Naive thymus-derived CD4-positive, alpha-beta T cell (primary cell): ENCODE measurements at places on chromosomes 13 and 19.

DNA sequence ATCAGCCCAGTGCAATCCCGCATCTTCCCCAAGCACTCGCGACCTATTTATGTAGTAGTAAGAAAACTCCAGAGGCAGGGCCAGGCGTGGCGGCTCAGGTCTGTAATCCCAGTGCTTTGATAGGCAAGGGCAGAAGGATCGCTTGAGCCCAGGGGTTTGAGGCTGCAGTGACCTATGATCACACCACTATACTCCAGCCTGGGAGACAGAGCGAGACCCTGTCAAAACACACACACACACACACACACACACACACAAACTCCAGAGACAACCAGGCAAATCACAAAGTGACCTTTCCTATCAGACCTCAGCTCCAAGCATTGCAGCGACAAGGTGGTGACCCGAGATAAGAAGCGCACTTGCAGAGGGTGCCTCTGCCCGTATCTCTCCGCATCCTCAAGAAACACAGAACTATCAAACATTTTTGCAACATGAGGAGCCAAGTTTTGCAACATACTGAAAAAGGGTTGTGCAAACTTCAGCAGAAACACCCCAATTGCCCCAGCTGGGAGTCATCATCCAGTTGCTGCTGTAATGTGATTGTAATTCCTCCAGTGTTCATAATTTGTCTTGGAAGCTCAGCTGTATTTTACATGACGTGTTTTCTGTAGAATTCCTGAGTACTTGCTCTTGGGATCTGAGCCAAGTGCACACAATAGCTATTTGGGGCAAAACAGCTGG lies 8.7 kb upstream of the KLF2 start:
- DNase-seq, result no peak

- DNase-seq, result no peak
These were observed 4.2 kb downstream of the TTC9B start for GRCh38 chr19:40213882-40214570.

GRCh38 chr13:109211616-109212015 lies 574.8 kb downstream of the IRS2 start:
- DNase-seq, result no peak

DNA sequence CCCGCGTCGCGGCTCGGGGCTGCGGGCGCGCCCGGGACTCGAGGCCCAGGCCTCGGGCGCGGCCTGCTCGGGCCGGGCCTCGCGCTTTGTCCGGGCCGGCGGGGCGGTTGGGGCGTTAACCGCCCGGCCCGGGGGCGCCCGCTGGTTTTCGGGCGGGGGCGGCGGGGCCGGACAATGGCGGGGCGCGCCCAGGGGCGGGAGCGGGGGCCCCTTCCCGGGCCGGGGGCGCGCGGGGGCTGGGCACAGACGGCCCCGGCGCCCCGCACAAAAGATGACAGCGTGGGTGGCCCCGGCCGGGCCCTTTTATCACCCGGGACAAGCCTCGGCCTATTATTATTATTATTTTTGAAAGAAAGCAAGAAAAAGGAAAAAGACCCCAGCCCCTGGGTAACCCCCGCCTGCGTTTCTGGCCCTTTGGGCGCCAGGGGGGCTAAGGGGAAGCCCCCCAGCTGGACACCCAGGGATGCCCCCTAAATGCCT lies 419 bp downstream of the KDM4B start:
- DNase-seq, result no peak

DNA sequence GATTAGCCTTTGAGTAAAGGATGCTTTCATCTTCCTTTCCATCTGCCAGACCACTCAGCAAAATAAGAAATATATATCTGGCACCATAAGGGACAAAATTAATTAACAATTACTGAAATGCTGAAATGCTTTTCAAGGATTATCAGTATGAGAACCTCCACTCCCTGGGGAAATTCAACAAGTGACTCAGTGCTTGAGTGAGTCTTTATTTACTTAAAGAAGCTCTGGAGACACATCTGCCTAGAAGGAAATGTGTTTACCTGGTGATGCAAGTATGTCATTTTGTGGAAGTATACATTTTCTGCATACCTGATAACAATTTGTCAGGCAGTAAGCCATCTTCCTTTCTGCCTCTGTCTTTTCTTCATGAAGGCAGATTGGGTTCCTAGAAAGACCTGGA lies 23.4 kb downstream of the ZNF560 start:
- no peak for DNase-seq

DNA sequence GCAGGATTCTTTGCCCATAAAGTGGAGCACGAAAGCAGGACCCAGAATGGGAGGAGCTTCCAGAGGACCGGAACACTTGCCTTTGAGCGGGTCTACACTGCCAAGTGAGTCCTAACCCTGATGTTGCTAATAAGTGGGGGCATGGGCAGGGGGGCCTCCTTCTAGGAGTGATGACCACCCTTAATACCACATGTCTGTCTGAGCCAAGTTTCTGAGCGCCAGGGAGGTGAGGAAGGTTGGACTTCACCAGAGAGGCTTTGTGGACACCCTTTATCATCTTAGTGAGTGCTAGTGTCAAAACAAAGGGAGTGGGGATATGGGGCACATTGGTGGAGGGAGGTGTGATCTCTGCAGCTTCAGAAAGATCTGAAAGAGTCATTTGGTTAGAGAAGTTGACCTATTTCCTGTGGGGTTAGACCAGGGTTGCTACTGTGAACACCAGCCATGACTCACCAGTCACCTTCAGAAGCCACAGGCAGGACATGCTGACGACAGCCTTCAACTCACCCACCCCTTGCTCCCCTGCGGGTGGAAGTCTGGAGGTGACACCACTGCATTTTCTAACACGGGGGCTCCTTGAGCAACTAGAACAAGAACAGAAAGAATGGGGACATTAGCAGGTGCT lies 8.8 kb downstream of the ALOX5AP start:
- DNase-seq, result peak; percentile 33

DNA sequence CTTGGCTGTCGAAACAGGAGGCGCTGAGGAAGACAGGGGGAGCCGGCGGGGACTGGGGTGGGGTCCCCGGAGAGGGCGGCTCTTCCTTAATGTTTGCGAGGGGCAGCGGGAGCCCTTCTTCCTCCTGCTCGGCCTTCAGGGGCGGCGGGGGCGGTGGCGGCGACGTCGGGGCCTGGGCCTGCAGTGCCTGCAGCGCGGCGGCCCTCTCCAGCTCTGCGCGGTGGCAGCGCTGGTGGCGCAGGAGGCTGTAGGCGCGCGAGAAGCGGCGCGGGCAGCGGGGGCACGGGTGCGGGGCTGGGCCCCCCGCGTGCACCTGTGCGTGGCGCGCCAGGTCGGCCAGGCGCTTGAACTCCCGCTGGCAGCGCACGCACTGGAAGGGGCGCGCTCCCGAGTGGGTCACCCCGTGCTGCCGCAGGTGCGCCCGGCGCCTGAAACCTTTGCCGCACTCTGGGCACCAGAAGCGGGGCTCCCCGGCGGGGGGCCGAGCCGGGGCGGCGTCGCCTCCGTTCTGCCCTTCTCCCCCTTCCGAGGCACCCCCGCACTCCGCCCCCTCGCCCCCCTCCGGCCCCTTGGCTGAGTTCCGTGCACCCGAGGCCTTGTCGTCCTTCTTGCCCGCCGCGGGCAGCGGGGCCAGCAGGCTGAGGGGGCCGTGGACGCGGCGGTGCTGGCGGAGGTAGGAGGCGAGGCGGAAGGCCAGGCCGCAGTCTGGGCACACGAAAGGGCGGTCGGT lies 2.5 kb downstream of the ZNF579 start:
- DNase-seq, result no peak

DNA sequence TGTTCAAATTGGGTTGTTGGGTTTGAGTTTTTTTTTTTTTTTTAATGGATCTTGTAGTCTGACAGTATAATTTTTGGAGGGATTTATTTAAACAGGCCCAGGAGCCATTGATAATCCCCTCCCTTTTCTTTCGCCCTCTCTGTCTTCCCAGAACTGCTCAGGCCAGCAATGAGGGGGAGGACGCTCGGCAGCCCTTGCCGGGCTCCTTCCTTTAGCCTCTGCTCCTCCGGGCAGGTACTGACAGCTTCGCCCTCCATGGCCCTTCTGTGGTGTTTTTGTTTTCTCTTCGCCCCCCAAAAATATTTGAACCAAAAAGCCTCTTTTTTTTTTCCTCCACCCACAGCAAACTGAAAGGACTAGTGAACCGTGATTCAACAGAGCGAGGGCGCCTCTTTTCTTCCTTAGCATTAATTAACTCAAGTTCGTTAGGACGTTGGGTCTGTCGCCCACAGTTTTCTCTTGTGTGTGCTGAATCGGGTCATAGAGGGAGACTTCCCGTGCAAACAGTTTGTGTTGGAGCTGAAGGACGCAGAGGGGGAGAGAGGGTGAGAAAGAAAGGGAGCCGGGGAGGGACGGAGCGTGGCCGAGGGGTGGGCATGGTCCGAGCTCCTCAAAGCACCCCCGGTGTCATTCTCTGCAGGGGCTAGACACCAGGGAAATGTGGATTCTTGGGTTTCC lies 21.5 kb downstream of the NFIX start:
- no peak for DNase-seq

GRCh38 chr19:48400018-48400742 lies 6.7 kb downstream of the GRIN2D start:
- DNase-seq, result no peak

- DNase-seq, result no peak
These were observed 1140.3 kb upstream of the SLC10A2 start for GRCh38 chr13:104206450-104207044.

GRCh38 chr13:41700790-41701310 lies 243.5 kb downstream of the RGCC start:
- DNase-seq, result no peak

DNA sequence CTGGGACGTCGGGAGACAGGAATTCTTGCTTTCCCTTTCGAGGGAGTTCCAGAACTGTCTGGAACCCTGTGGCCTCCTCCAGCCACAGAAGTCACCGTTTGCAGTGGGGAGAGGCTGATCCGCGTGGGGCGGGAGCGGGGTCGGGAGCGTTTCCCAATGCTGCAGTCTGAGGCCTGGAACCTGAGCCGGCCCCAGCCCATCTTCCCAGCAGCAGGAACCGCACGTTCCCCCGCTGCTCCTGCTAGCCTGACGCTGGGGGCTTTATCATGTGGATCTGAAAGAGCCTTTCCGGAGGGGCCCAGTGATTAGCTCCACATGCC lies 13.4 kb downstream of the DPP9 start:
- no peak for DNase-seq

GRCh38 chr13:54611390-54611789 lies 1582.8 kb downstream of the OLFM4 start:
- DNase-seq, result no peak

DNA sequence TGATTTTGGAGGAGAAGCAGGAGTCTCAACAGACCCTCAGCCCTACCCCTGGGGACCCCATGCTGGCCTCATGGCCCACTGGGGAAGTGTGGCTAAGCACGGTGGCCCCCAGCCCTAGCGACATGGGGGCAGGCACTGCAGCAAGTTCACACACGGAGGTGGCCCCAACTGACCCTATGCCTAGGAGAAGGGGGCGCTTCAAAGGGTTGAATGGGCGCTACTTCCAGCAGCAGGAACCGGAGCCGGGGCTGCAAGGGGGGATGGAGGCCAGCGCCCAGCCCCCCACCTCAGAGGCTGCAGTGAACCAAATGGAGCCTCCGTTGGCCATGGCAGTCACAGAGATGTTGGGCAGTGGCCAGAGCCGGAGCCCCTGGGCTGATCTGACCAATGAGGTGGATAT lies 14.9 kb downstream of the NCAN start:
- no peak for DNase-seq

DNA sequence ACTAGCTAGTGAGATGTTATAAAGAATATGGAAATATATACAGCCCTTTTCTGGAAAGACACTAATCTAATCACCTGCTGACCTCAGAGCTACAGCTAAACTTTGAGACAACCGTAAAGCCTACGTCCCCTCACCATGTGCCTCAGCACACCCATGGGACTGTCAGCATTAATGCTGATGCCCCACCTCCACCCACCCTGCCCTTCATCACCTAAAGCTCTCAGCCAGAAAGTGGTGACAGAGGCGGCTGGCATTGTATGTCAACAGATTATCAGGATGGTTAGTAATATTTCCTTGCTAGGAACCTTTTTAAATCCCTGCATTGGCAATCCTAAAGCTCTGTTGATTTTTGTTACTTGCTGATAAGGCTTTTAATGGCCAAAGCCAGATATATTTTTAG lies 1177.9 kb downstream of the DIAPH3 start:
- DNase-seq, result no peak

- DNase-seq, result no peak
These were observed 12.2 kb upstream of the ZNF429 start for GRCh38 chr19:21492947-21493906.

DNA sequence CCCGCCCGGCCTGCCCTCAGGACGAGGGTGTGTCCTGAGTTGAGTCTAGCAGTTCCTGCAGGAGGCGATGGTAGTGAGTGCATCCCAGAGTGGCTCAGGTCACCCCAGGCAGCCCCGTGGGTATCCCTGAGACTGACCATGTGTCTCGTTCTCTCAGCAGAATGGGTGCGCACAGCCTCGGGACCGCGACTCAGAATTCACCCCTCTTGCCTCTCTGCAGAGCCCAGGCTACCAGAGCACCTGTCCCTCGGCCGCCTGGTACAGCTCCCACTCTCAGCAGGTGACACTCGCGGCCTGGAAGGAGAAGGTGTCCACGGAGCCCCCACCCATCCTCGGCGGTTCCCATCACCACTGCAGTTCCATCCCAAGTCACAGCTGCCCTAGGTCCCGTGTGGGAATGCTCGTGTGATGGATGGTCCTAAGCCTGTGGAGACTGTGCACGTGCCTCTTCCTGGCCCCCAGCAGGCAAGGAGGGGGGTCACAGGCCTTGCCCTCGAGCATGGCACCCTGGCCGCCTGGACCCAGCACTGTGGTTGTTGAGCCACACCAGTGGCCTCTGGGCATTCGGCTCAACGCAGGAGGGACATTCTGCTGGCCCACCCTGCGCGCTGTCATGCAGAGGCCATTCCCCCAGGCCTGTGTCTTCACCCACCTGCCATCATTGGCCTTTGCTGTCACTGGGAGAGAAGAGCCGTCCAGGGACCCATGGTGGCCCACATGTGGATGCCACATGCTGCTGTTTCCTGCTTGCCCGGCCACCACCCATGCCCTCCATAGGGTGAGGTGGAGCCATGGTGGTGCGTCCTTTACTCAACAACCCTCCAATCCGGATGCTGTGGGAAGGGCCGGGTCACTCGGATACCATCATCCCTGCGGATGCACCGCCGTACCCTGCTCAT lies 87.1 kb upstream of the MCF2L start:
- no peak for DNase-seq

DNA sequence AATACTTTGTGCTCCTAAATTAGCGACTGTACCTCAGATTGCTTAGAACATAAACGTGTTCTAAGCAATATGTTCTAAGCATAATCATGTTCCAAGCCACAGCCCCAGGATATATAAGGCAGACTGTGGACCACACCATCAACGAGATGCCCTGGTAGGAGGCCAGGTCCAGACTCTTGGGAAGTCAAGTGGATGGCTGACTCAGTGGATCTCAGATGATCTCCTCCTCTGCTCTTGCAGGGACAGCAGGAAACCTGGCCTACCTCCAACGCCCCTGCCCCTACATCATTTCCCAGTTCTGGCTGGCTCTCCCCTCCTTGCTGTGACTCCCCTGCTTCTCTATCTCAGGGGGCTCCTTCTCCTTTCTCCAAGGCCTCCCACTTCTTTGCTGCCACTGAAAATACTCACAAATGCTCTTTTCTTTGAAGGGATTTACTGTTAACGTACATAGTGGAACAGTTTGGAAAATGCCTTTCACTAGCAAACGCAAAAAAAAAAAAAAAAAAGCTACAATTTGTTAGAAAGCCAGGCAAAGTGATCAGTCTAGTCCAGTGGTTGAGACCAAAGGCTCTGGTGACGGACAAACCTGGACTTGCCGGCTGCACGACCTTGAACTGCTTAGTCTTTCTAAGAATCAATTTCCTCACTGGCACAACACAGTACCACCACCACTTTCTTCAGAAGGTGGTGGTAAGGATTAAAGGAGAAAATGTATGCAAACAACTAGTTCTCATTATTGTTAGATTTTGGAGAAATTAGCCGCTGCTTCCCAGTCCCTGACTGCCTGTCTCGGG lies 3.0 kb downstream of the TMTC4 start:
- DNase-seq, result no peak

- DNase-seq, result no peak
These were observed 177.5 kb downstream of the NDFIP2 start for GRCh38 chr13:79658333-79658975.
